Activated CD4-positive, alpha-beta T cell treated with anti-CD3 and anti-CD28 coated beads, Interleukin-2, amount 50 U/mL, for 4 hours (primary cell): ENCODE measurements at places on chromosomes 2 and 18.
A peak's percentile ranks its signal among the peaks of the same experiment; 100 is the strongest.

DNA sequence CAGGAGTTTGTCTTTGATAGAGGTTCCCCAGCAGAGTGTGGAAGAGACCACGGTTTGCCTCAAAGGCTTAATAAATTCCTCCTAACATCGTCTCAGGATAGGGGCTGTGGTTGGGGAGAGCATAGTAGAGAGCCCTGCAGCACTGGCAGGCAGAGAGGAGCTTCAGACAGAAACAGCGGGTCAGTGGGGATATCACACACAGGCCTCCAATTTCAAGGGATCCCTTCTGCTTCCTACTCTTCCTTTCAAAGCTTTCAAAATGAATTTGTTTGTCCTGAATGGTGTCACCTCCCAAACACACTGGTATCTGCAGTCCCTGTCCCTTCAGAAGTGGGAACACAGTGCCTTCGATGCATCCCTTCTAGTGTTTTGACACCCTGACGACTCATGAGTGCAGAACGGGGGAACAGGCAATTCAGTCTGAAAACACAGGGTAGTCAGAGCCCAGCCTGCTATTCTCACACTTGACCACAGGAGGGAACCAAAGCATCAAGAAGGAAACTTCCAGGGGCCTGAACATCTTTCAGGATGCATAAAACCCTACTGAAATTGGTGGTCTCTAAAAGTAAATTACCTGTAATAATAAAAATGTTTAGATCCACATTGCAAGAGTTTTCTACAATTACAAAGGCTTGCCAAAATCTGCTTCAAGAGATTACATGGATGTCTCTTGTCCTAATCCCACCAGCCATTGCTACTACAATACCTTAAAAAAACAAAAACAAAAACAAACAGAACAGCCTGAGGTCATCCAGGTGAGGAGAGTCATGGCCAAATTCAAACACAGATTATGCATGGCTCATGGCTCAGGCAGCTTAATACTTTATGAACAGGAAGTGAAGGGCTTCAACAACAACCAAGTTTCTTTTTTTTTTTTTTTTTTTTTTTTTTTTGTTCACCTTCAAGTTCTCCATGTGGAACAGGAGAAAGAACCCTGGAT is 49.8 kb downstream of the SLC14A2 start:
- DNase-seq, result peak; percentile 57

DNA sequence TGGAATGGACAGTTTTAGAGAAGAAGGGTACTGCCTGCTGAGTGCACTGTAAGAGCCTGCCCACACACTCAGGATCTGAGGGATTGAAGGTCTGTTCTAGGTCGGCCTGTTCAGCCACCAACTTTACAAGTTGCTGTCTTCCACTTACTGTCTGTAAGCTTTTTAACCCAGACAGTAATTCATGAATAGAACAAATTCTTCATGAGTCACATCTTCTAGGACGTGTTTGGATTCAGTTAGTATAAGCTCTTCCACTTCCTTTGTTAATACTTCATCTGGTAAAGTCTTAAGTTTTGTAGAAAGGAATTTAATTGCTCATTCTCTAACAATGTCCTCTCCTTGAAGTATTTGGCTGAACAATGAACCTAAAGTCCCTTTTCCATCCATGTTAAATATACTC is 74.6 kb downstream of the PDE11A start:
- no peak for DNase-seq

DNA sequence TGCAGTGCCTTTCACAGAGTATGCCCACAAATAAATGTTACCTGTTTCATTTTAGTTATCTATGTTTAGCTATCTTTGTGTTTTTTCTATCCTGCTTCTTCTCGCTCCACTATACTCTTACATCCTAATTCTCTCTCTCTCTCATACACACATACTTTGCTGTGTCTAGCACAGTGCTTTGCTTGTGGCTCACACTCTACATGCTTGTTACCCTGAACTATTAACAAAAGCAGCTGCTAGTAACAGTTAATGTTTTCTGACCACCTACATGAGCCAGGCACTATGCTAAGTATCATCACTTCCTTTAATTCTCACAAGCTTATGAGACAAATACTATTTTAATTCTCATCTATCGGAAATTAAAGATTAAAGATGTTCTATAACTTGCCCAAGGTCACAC is 390.5 kb upstream of the HNRNPA3 start:
- DNase-seq, result no peak

DNA sequence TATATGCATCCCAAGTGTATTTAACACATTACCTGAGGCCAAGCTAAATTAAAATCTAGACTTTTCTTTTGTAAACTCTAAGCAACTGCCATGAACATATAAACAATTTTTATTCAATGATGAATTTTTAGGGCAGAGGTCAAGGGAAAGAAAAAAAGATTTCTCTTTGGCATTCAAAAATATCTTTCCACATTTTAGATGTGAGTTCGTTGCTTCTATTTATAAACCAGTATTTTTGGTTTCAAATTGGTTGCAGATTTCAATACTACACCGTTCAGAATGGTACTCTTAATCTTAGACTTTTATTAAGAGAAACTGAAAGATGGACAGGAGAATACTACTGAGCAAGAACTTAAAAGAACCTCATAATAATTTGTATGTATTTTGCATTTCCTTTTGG is 293.6 kb upstream of the CCDC68 start:
- DNase-seq, result no peak

- DNase-seq, result no peak
Measured at GRCh38 chr2:236601316-236602202, 31.9 kb downstream of the ACKR3 start.

DNA sequence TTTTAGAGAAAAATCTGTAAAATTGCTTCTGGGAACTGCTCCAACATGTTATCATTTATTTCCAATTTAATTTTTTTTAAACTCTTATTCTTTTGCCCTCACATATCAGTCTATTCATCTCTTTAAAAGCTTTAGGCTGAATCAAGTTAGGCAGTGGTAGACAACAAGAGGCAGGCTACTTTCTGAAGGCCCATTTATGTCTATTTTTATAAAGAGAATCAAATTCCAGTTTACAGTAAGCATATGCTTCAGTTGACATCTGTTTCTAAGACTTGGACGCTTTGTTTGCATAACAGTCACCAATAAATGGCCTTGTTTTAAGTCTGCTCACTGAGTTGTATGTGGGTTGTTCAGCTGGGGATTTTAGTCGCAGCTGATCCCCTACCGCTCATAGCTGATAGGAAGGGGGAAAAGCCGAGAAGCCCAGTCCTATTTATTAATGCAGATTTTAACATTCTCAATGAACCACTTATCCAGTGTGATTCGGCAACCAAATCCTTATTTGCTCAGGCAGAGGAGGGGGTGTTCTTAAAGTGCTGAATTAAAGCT is 260.4 kb upstream of the SIX3 start:
- no peak for DNase-seq

DNA sequence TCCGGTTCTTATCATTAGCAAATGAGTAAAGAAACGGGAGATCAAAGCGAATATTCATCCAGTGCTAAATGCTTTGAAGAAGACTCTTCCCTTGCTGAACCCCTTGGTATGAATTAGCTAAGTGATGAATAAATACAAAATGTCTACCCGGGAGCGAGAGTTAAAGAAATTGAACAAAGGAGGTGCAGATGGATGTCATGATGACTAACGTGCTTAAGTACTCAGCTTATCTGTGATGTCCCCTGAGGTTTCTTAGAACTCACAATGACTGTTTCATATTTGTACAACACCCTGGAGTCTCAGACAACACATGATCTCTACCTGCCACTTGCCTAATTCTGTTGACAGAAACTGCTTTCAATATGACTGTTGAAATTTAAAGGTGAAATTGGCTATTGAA is 148.5 kb downstream of the TMEM200C start:
- DNase-seq, result no peak

DNA sequence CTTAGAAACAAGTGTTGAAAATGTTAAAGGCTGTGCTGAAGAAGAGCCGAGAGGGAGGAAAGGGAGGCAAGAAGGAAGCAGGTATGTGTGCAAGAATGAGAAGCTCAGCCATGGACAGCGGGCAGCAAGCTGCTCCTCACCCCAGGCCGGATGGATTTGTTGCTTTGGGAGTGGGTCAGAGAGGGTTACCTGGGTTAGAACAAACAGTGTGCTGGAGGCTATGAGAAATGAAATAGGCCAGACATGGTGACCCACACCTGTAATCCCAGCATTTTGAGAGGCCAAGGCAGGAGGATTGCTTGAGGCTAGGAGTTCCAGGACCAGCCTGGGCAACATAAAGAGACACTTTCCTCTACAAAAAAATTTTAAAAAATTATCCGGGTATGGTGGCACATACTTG is 97.5 kb downstream of the TANC1 start:
- no peak for DNase-seq

GRCh38 chr2:164655750-164656149 is 34.5 kb upstream of the GRB14 start:
- no peak for DNase-seq

- DNase-seq, result no peak
Measured at GRCh38 chr2:97701851-97702465, 11.4 kb upstream of the ZAP70 start.

- no peak for DNase-seq
Measured at GRCh38 chr2:54728669-54729120, 5.2 kb downstream of the EML6 start.

DNA sequence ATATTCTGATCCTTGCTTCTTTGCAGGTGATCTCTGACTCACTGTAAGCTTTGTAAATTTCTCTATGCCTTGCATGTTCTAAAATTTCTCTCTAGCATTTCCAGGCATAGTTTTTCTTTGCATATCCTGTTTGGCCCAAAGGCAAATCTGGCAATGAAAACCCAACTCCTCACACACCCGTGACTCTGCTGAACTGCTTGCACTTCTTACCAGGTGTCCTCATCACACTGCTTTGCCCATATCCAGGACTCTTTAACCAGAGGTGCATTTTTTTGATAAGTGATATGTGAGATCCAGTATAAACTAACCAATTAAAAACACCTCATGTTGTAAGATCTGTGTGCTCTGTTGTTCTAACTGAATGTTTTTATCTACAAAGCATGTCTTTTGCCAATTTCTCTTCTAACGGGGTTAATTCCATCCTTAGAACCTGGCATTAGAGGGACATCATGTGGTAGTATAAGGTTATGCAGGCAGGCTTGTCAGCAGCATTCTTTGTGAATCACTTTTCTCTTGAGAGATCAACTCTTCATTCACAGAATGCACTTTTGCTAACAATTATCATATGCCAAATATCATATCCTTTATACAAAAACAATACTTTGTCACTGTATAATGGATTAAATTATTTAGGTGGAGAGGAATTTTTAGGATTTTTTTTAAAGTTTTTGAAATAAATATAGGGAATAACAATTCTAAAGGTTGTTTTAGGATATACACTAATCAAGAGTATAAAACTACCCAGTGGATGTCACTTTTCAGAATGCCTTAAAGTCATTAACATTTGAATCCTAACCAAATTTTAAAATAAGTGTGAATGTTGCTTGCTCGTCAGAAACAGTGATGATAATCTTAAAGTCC is 20.8 kb upstream of the TMX3 start:
- no peak for DNase-seq

DNA sequence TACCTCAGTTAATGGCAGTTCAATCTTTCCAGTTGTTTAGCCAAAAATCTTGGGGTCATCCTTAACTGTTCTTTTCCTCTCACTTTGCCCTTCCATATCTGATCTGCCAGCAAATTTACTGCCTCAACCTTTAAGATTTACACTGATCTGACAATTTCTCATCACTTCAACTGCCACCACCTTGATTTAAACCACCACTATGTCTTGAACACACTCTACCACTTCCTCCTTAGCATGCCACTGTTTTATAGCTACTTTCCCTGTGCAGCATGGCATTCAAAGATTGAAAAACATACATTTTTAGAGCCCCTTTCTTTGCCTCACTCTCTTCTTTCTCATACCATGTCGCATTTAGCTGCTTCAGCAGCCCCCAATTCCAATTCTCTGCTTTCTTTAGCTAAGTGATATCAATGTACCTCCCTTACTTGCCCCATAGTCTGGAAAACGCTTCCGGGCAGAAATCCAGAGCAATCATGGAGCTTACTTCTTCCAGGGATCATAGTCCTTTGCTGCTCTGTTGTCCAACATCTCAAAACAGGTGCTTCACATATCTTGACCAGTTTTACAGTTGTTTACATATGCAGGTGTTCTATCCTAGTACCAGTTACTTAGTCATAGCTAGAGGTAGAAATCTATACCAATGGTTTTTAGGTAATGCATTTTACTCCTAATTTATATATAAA is 10.9 kb downstream of the PGAP1 start:
- no peak for DNase-seq

- DNase-seq, result no peak
Measured at GRCh38 chr2:74845991-74846390, 12.1 kb downstream of the HK2 start.

GRCh38 chr2:6523476-6523875 is 342.2 kb downstream of the CMPK2 start:
- DNase-seq, result no peak

DNA sequence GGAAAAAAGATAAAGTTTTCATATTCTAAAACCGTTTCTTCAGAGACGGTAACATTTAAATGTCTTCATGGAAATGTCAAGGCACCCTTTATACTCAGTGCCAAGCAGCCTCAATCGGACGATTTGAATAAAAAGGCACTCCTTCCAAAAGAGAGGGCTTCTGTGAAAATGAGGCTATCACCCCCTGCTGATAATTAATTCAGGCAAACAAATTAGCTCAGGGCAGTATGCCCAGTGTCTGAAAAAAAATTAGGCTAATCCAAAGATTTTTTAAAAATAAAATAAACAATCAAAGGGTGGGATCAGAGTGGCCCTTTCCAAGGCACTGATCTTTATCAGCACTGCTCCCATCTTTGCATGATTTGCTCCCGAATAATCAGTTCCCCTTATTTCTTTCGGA is 151.0 kb upstream of the PID1 start:
- DNase-seq, result no peak

DNA sequence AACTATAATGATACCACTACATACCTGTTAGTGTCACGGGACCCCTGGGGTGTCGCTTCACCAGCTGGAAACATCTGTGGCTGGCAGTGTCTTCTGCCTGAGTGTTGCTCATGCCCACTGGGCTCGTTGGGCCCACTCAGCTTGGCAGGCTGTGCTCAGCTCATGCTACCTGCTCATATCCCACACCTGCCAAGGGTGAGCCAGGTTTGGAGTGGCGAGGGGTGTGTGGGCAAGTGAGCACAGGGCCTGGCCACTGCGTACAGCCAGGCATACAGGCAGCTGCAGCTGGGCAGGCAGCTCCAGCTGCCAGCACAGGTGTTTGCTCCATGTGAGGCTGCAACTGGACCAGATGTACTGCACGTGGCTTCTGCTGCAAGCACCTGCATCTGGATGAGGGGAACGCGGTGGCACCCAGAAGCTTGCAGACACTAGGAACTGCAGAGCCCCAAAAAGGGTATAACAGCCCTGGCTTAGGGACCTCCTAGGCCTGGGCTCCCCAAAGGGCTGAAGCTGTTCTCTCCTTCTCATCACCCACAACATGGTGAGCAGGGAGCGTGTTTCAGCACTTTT is 70.1 kb downstream of the SUCLG1 start:
- no peak for DNase-seq

GRCh38 chr2:157760949-157761348 is 115.2 kb downstream of the ACVR1 start:
- DNase-seq, result no peak

GRCh38 chr2:129794540-129794939 is 184.9 kb upstream of the RAB6C start:
- DNase-seq, result no peak
